Mucosa of descending colon (tissue), 3 donors: ENCODE measurements at places on chromosomes 5 and 9. TPM values are rescaled to one million over a fixed set of nuclear protein-coding genes. Genes with fewer than 3 reads are reported as not detected.

DNA sequence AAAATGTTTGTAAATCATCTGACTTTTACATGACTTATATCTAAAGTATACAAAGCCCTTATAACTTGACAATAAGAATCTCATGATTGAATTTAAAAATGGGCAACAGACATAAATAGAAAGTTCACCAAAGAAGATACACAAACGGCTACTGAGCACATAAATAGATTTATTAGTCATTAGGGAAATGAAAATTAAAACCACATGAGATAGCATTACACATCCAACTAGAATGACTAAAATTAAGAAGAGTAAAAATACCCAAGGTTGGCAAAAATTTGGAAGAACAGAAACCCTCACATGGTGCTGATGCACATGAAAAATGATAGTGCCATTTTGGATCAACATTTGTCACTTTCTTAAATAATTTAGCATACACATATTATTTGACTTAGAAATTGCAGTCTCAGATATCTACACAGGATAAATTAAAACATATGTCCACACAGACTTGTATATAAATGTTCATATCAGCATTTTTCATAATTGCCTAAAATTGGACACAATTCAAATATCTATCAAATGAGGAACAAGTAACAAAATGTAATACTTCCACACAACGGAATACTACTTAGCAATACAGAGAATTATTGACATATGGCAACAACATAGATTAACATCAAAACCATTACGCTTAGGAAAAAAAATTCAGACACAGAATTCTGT, 359.1 kb upstream of the DAB2 start:
- no peak for DNase-seq

- no peak for DNase-seq
Measured at GRCh38 chr5:95543017-95543705, 11.6 kb downstream of the SKIC3 start.

GRCh38 chr9:35748858-35749514, at the start of the genes GBA2 and RGP1:
TSS of gene GBA2 (minus strand) at chr9:35749228. CDS start at chr9:35748704, 524 bp downstream.
TSS of gene RGP1 (plus strand) at chr9:35749287. CDS start at chr9:35749756, 469 bp downstream.
- peak; percentile 87 for DNase-seq

- no peak for DNase-seq
Measured at GRCh38 chr9:94768766-94769165, 42.3 kb downstream of the AOPEP start.

DNA sequence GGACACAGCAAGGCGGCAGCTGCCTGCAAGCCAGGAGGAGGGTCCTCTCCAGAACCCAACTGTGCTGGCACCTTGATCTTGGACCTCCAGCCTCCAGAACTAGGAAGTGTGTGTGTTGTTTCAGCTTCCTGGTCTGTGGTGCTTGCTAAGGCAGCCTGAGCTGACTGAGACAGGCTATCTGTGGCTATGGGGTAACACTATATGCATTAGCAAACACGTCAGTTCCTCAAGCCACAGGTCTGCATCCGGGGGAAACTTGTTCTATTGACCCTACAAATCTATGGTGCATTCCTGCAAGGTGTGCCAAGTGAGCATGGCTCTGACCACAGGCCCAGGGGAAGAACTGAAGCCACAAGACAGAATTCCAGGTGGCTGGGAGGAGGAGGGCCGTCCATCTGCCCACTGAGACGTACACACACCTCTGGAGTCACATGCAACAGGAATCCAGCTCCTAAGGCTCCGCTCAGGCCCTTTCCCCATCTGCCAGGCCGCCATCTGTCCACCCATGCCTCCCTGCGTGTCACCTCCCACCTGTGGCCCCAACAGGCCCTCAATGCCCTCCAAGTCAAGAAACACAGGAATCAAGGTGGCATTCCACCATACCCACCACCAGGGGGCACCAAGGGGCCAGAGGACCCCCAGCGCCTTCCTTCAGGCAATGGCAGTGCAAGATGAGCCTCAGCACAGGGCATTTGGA, 174.9 kb downstream of the ROR2 start:
- DNase-seq, result peak; percentile 77

DNA sequence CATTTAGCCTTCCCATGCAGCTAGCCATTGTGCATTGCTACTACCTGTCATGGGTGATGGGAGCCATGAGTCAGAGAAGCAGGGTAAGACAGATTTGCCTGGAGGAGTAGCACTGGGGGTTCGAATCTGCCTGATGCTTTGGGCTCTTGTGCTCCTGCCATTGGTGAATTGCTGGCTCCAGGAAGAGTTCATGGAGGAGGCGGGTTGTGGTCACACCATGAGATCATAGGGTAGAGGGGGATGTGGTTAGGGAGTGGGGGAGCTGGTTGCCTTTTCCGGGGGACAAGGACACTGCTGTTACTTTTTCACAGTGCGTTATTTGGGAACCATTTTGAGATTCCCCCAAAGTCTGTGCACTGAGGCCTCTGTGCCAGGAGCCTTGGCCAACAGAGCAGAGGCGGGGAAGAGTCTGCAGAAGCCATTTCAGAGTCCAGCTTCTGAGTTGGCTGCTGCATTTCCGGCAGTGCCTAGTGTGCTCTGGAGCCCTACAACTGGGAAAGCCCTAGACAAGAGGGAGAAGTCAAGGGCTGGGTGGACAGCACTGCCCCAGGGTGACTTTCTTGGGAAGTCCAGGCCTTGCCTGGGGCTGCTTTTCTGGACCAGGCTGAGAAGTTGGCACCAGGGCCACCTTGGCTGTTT, 6.2 kb downstream of the ANGPTL2 start:
- DNase-seq, result no peak

DNA sequence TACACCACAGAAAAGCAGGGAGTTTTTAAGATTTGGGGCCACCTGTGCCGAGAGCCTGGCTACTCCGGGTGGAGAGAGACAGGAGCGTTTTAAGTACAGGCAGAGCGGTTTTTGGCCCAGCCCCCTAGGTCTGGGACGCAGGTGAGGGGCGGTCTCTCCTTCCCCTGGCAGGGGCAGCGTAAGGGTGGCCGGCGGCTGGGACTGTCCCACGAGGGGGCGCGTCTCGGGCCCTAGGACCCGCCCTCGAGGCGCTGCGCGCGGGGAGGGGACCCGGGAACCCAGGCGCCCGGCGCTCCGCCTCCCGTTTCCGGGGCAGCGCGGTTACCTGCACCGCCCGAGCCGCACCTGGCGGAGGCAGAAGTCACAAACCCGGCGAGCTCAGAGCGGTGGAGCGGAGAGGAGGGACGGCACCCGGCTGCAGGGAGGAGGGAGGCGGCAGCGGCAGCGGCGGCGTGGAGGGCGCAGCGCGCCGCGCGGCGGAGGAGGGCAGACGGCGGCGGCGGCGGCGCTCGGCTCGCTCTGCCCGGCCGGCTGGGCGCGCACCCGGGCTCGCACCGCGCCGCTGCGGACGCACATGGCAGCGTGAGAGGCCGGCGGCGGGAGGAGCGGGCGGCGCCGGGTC, at the start of gene WWC1:
Gene WWC1 (plus strand): TSS at position 304 of the 622 bp plus-strand sequence. CDS start 508 bp downstream, outside the sequence.
- peak; percentile 90 for DNase-seq

GRCh38 chr9:6711403-6711802, 46.4 kb upstream of the KDM4C start:
- no peak for DNase-seq

DNA sequence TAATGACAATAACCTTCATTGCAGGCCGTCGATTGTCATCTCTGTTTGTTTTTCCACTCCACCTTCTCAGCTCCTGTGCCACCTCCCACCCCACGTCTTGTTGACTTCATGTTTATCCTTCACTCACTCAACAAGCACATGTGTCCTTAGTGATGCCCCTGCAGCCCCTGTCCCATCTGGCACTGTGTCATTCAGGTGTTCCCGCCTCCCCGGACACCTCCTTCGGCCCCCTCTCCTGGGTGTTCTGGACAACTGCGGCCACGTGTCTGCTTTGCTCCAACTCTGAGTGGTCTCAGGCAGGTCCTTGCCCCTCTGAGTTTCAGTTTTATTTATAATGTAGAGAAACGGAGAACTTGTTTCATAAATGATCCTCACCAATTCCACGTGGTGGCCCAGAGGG, 91.0 kb upstream of the COL5A1 start:
- DNase-seq, result peak; percentile 26

- DNase-seq, result no peak
Measured at GRCh38 chr5:50995285-50995942, 329.0 kb downstream of the PARP8 start.

DNA sequence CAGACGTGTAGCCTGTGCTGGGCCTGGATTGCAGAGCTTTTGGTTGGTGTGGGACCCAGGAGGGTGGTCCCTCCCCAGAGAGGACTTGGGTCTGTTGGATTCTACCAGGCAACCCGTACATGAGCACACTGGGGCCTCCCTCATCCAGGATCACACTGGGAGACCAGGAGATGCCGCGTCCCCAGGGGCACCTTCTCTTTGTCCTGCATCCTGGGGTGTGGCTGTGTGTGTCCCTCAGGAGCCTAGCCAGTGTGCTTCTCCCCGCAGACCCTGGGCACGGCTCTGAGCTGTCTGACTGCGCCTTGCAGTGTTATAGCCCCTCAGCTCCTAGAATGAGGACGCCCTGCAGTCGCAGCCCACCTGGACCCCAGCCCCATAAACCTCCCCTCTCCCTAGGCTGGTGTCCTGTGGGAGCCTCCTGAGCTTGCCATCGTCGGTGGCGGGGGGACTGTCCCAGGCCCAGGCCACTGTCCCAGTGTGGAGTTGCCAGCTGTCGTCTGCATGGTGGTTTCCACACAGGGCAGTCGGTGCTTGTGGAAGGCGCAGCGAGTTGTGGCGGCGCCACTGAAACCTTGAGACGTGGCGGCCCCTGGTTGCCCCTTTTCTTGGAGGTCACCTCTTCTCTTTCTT, 27.6 kb downstream of the CEP72 start:
- DNase-seq, result peak; percentile 26

- DNase-seq, result no peak
Measured at GRCh38 chr5:73853091-73853490, 227.1 kb downstream of the ARHGEF28 start.

GRCh38 chr5:135376961-135377624, 21.9 kb downstream of the MACROH2A1 start:
- no peak for DNase-seq

DNA sequence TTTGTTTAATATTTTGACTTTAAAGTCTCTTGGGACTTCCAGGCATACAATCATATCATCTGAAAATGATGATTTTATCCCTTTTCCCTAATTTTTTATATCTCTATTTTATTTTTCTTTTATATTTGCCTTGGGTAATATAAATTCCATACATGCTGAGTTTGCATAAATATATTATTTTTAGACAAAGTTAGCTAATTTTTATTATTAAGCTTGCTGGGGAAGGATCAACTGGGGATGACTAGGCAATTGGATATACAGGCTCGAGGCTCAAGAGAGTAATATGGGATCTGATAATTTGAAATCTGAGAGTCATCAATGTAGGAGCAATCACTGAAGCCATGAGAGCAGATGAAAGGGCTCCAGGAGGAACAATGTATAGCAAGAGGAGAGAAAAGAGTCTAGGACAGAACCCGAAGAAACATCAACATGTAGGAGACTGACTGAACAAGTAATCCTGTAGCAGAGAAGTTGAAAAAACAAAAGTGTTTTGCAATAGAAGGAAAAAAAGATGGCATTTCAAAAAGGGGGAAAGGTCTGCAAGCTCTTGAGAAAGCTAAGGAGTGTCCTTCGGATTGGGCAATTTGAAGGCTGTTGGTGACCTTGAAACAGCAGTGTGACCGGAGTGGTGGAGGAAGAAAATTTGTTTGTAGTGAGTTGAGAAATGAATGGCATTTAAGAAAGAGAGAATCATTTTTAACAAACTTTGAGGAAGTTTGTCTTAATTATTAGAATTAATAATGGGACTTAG, 17.0 kb upstream of the RHOBTB3 start:
- DNase-seq, result no peak

DNA sequence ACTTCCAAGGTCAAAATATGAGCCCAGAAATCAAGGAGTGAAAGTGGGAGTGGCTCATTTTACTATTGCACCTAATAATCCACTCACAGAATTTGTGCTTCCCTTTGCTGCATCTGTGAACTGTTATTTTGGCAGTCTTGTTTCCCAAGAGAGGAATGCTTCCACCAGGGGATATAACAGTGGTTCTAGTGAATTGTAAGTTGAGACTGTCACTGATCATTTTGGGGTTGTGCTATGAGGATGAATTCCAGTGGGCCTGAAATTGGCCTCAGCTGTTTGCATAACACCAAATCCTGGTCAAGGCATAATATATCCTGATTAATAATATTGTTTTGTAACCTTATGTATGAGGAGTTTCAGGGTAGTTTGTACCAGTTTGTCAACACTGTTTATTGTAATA, 14.4 kb downstream of the FAM200C start:
- no peak for DNase-seq

- no peak for DNase-seq
Measured at GRCh38 chr9:3479514-3480352, 46.1 kb downstream of the RFX3 start.

GRCh38 chr5:175860531-175861045, 10.8 kb upstream of the CPLX2 start:
- no peak for DNase-seq

GRCh38 chr5:134874831-134875655, 872 bp downstream of the TXNDC15 start:
- DNase-seq, result peak; percentile 64

- DNase-seq, result no peak
Measured at GRCh38 chr9:117073539-117074341, 341.1 kb downstream of the ASTN2 start.

DNA sequence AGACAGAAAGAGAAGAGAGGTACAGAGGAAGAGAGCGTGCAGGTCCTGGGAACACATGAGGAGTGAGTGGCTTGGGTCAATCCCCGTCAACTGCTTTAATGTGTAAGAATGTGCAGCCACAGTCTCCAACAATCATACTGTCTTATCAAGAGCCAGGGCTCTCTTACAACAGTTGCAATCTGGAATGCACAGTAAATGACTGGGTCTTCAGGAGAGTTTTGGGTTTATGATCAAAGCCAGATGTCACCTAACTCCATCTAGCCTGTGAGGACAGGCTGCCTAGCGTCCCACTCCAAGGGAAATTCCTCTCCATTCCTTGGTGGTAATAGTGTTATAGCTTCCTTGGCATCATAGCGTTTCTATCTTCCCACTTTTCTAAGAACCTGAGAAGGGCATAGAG, 75.0 kb upstream of the TRIO start:
- no peak for DNase-seq

DNA sequence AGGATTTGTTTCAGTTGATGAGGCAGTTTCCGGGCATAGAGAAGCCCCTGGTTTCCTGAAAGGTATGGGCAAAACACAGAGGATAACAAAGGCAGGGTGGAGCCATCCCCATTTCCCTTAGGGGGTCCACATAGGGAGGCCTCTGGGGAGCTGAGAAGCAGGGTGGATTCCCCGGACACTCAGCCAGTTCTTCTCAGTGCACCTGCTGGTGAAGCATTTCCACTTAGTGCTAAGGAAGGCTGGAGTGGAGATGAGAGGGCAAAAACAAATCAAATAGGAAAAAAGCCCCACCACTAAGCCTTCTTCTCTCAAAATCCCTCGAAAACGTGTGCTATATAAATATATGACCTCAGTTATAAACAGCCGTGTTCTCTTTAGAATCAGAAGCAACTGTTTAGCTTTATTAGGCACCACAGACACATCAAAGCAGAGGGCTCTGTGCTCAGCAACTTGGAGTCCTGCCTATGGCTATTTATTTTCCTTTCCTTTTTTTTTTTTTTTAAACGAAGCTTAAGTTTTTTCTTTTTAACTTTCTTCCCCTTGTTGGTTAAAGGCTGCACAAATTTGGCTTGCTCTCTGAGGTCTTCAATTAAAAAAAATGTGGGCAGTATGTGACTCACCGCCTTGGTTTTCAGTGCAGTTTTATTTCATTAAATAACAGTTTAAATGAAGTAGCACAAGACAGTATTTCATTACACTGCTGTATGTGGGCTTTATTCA, 67.7 kb downstream of the PRDM6 start:
- no peak for DNase-seq

NUTM2G gene
- not detected for total RNA-seq

FGF10 gene
- total RNA-seq, result 4.4 TPM

STOML2 gene
- 100 TPM for total RNA-seq

ACER2 gene
- 5.3 TPM for total RNA-seq
